ENCODE measurements at places on chromosomes 12 and 14.
A peak's percentile ranks its signal among the peaks of the same experiment; 100 is the strongest.

- DNase-seq, result no peak
Observed at GRCh38 chr12:74889563-74890236, 319.9 kb downstream of the KCNC2 start.

GRCh38 chr14:64038841-64039542 lies 186.2 kb downstream of the SYNE2 start:
- DNase-seq, result no peak

GRCh38 chr14:96167224-96168148 lies 37.2 kb upstream of the BDKRB2 start:
- no peak for DNase-seq

- DNase-seq, result no peak
Observed at GRCh38 chr14:102809870-102810269, 32.6 kb downstream of the TRAF3 start.

GRCh38 chr14:70803321-70804310 lies 5.7 kb downstream of the MAP3K9 start:
- DNase-seq, result no peak

GRCh38 chr12:106285982-106286381 lies 16.6 kb upstream of the TCP11L2 start:
- DNase-seq, result no peak

- DNase-seq, result peak; percentile 85
Observed at GRCh38 chr12:530308-530707, 70.6 kb downstream of the B4GALNT3 start.

GRCh38 chr12:107645630-107646333 lies 39.8 kb upstream of the PWP1 start:
- peak; percentile 83 for DNase-seq

- DNase-seq, result no peak
Observed at GRCh38 chr12:13222076-13222475, 25.6 kb downstream of the EMP1 start.

GRCh38 chr12:109016016-109016415 lies 4.9 kb downstream of the SVOP start:
- DNase-seq, result no peak
